Hair follicular keratinocyte (primary cell): ENCODE measurements at places on chromosomes 6 and 20. TPM values are rescaled to one million over a fixed set of nuclear protein-coding genes. Genes with fewer than 3 reads are reported as not detected.

Gene SLC32A1
- total RNA-seq: not detected in 2 replicates

Gene PPP1R3G
- 0.04 and 0.23 TPM in 2 replicates for total RNA-seq

Gene F13A1
- not detected in 2 replicates for total RNA-seq

Gene PRL
- not detected in 2 replicates for total RNA-seq

Gene SLC35D3
- total RNA-seq: not detected in 2 replicates

Gene RIPOR3
- 0.04 TPM in 1 of 2 replicates, not detected in the other for total RNA-seq

Gene SLC17A3
- not detected in 2 replicates for total RNA-seq

Gene NR2E1
- not detected in 2 replicates for total RNA-seq

Gene PLG
- not detected in 2 replicates for total RNA-seq

Gene MCCD1
- not detected in 2 replicates for total RNA-seq

Gene RNGTT
- total RNA-seq: 13.8 and 14.5 TPM in 2 replicates

Gene CTCFL
- total RNA-seq: not detected in 2 replicates

Gene MED20
- 16.5 TPM in 2 replicates for total RNA-seq

Gene COL9A1
- total RNA-seq: not detected in 2 replicates

Gene TRIM15
- total RNA-seq: not detected in 2 replicates
